CD4-positive, alpha-beta memory T cell (primary cell): ENCODE measurements at places on chromosomes 4 and X.

- H3K27me3 ChIP-seq: no peaks in the 10 kb centered on the region
- no peaks in the 10 kb centered on the region for H3K36me3 ChIP-seq
- H3K4me1 ChIP-seq: peaks cover 12% of the 10 kb centered on the region
- no peak overlapping the region for H3K27ac ChIP-seq
- H3K4me3 ChIP-seq: no peak overlapping the region
Measured at GRCh38 chrX:13485167-13485566, 84.2 kb upstream of the EGFL6 start.

- H3K27ac ChIP-seq: no peak overlapping the region
- H3K36me3 ChIP-seq: no peaks in the 10 kb centered on the region
- H3K27me3 ChIP-seq: no peaks in the 10 kb centered on the region
- no peaks in the 10 kb centered on the region for H3K4me1 ChIP-seq
- no peak overlapping the region for H3K4me3 ChIP-seq
Measured at GRCh38 chr4:164997941-164998340, 20.5 kb upstream of the TRIM61 start.

DNA sequence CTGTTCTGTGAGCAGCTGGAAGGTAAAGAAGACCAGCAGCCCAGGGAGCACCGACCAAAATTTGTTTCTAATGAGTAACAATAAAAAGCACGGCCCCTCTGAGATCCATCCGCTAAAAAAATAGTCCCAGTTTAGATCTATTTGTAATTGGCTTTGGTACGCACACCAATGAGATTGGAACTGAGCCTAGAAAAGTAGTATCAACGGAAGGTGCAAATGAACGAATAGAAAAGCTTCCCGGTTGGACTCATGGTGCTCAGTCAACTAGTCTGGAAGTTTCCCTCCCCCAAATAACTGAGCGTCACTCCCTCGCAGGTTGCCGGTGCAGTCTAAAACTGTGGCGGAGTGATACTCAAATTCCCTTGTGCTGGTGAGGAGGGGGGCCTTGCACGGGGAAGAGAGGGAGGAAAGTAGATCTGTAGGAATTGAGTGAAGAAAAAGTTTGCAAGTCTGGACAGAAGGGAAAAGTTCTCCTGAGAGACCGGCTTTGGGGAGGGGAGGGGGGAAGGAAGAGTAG, at the start of gene COL4A5:
Gene COL4A5 (plus strand): TSS at position 413 of the 517 bp plus-strand sequence. CDS start 288 bp downstream, outside the sequence.
- H3K4me3 ChIP-seq: no peak within 1 kb of the TSS
- H3K27me3 ChIP-seq: no peaks in the 10 kb centered on the region
- no peak within 1 kb of the TSS for H3K27ac ChIP-seq

- no peak for DNase-seq
- no peak overlapping the region for H3K27ac ChIP-seq
- peaks cover 3% of the 10 kb centered on the region for H3K27me3 ChIP-seq
- H3K36me3 ChIP-seq: no peaks in the 10 kb centered on the region
Measured at GRCh38 chr4:172844556-172844955, 324.1 kb upstream of the GALNT7 start.
